WTC11 (cell line): ENCODE measurements at places on chromosomes 6 and 20. TPM values are rescaled to one million over a fixed set of nuclear protein-coding genes. Genes with fewer than 3 reads are reported as not detected.

GRCh38 chr6:45808917-45809316 is 206.7 kb downstream of the CLIC5 start:
- no peaks in the 10 kb centered on the region for H3K36me3 ChIP-seq
- H3K27ac ChIP-seq = no peak overlapping the region
- no peak for DNase-seq

GRCh38 chr6:139881728-139882211 is 507.3 kb upstream of the CITED2 start:
- peaks cover 62% of the 10 kb centered on the region for H3K4me1 ChIP-seq
- H3K36me3 ChIP-seq = no peaks in the 10 kb centered on the region
- H3K4me3 ChIP-seq = peak overlapping the region; percentile 28; the same call in 1 of the 2 replicates
- peak; percentile 22 for DNase-seq
- H3K27me3 ChIP-seq = no peaks in the 10 kb centered on the region

BPIFB1 gene
- 0.09 to 0.11 TPM in 2 of 3 replicates, not detected in the other for total RNA-seq

GRCh38 chr6:100923481-100924165 is 42.5 kb upstream of the ASCC3 start:
- H3K36me3 ChIP-seq = no peaks in the 10 kb centered on the region
- H3K27me3 ChIP-seq = no peaks in the 10 kb centered on the region
- H3K4me1 ChIP-seq = peaks cover 6% of the 10 kb centered on the region; the same call in 1 of the 2 replicates

GRCh38 chr6:30311101-30311500 is 15.6 kb upstream of the TRIM39 start:
- peaks cover 16% of the 10 kb centered on the region for H3K4me1 ChIP-seq
- no peak for DNase-seq
- peaks cover 58% of the 10 kb centered on the region for H3K36me3 ChIP-seq
- no peak overlapping the region for H3K27ac ChIP-seq

CCDC170 gene
- total RNA-seq = 0.25 to 0.57 TPM (median 0.26 TPM) in 3 replicates

GRCh38 chr6:157434349-157435033 is 53.5 kb downstream of the ZDHHC14 start:
- H3K4me1 ChIP-seq = peaks cover 67% of the 10 kb centered on the region
- H3K36me3 ChIP-seq = no peaks in the 10 kb centered on the region
- no peak overlapping the region for H3K4me3 ChIP-seq

FRMD1 gene
- total RNA-seq = 0.57 to 0.98 TPM (median 0.69 TPM) in 3 replicates

GRCh38 chr6:92762443-92763273 is 656.7 kb downstream of the EPHA7 start:
- H3K4me1 ChIP-seq = peaks cover 35% of the 10 kb centered on the region
- H3K4me3 ChIP-seq = no peak overlapping the region
- DNase-seq = no peak

DNA sequence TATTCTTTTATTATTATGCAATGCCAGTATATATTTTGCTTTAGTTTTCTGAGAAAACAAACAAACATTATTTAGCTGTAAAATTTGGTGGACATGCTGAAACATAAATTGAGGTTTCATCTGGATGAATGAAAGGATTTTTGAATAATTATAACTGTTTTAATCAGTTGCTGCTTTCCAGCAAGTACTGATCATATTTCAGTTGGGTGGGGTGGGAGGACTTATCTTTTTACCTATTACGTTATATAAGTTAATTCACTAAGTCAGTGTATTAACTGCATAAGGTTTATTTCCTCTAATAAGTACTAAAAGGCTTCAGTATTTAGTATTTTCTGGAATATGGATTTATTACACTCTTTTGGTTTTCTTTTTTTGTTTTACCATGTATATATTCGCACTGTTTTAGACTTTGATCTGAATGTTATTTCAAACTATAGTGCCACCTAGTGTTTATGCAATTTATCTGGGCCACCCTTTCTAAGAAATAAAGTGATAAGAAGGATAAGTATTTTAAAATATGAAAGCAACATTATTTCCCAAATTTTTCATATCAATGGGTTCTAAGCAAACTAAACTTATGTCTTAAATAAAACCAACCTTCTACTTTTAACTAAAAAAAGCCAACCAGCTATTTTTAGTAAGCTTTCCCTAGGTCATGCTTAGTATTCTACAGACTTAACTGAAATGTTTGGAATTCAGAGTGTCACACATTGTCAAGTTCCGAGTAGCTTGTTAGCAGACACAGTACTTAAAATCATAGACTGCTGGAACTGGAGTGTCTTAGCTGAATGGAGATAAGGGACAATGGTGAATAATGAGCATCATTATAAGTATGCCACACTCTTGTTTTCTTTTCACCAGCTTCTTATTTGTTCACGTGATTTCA is 105.4 kb upstream of the MCHR2 start:
- H3K4me1 ChIP-seq = peaks cover 4% of the 10 kb centered on the region
- no peak overlapping the region for H3K4me3 ChIP-seq
- no peak for DNase-seq
- H3K27me3 ChIP-seq = no peaks in the 10 kb centered on the region
- no peaks in the 10 kb centered on the region for H3K36me3 ChIP-seq

- no peak overlapping the region for H3K4me3 ChIP-seq
- peak overlapping the region; percentile 97; the same call in 1 of the 2 replicates for H3K27ac ChIP-seq
- no peaks in the 10 kb centered on the region for H3K36me3 ChIP-seq
Observed at GRCh38 chr6:133683606-133684005, 205.3 kb upstream of the TCF21 start.

EYA4 gene
- total RNA-seq = 0.14 to 0.32 TPM (median 0.24 TPM) in 3 replicates

- H3K27me3 ChIP-seq = no peaks in the 10 kb centered on the region
- H3K27ac ChIP-seq = peak overlapping the region; percentile 51
- peak overlapping the region; percentile 86 for H3K4me3 ChIP-seq
- peak; percentile 67 for DNase-seq
- peaks cover 14% of the 10 kb centered on the region for H3K36me3 ChIP-seq
Observed at GRCh38 chr20:36574366-36575135, 1.2 kb downstream of the TGIF2 start.

GRCh38 chr6:42618686-42619085 is 54.9 kb downstream of the UBR2 start:
- peak overlapping the region; percentile 72; the same call in 1 of the 2 replicates for H3K27ac ChIP-seq
- no peak overlapping the region; the same call in 1 of the 2 replicates for H3K4me3 ChIP-seq
- H3K36me3 ChIP-seq = peaks cover 8% of the 10 kb centered on the region; the same call in 1 of the 2 replicates
- H3K4me1 ChIP-seq = peaks cover 19% of the 10 kb centered on the region
- H3K27me3 ChIP-seq = no peaks in the 10 kb centered on the region

GRCh38 chr6:154218301-154218700 is 138.3 kb downstream of the IPCEF1 start:
- no peak overlapping the region for H3K4me3 ChIP-seq
- H3K36me3 ChIP-seq = no peaks in the 10 kb centered on the region
- DNase-seq = no peak
- H3K27me3 ChIP-seq = no peaks in the 10 kb centered on the region
- peaks cover 14% of the 10 kb centered on the region for H3K4me1 ChIP-seq

- no peak for DNase-seq
- H3K4me3 ChIP-seq = no peak overlapping the region
- no peaks in the 10 kb centered on the region for H3K36me3 ChIP-seq
- no peak overlapping the region for H3K27ac ChIP-seq
- peaks cover 10% of the 10 kb centered on the region for H3K4me1 ChIP-seq
Observed at GRCh38 chr6:51570168-51570921, 517.1 kb downstream of the PKHD1 start.

DNA sequence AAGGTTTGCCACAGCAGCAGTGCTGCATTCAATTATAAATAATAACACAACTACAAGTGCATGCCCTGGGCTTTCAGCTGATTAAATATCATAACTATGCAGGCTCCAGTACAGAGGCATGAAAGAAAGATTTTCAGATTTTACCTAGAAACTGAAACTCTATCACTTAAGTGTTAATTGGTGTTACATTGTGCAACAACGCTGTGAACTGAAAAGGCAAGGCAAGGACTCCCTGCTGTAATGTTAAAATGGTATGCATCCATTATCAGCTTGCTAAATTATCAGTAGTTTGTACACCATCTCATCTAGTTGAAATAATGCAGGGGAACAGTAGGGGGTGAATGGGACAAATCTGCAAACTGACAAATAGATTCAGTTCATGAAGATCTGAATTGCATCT is 976.7 kb upstream of the MANEA start:
- no peak for DNase-seq
- no peak overlapping the region for H3K27ac ChIP-seq
- H3K36me3 ChIP-seq = peaks cover 29% of the 10 kb centered on the region

DNA sequence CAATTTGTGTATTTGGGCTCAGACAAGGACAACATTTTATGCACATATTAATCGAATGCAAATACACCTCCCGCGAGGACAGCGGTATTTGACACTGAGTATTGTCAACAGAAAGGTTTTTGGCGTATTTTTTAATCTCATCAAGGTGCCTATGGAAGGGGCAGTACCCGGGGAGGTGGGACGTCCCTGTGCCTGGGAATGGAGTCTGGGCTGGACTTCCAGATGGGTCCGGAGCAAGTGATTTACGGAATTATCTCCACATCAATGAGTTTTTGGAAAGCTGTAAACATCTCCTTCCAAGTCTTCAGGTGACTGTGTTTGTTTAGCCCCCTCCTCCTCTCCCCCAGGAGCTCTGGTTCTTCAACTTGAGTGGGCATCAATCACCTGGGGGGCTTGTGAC is 39.8 kb downstream of the PRR18 start:
- peaks cover 73% of the 10 kb centered on the region for H3K27me3 ChIP-seq
- H3K27ac ChIP-seq = no peak overlapping the region
- H3K4me3 ChIP-seq = peak overlapping the region; percentile 1; the same call in 1 of the 2 replicates

- H3K4me3 ChIP-seq = no peak overlapping the region
- no peaks in the 10 kb centered on the region for H3K36me3 ChIP-seq
Observed at GRCh38 chr6:34178357-34179105, 32.6 kb upstream of the GRM4 start.

DNA sequence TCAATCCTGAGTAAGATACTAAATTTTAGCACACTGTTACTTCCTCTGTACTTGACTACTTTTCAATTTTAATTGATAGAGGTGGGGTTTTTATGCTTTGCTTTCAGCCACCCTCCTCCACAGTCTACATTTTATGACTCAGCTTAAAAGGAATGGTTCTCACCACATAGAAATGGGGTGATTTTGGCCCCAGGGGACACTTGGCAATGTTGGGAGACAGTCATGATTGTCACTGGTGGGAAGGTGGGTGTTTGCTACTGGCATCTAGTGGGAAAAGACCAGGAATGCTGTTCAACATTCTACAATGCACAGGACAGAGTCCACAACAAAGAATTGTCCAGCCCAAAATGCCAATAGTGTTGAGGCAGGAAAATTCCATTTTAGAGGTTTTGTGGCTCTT is 71.3 kb downstream of the PCSK2 start:
- no peak overlapping the region for H3K4me3 ChIP-seq
- H3K27ac ChIP-seq = no peak overlapping the region
- H3K27me3 ChIP-seq = no peaks in the 10 kb centered on the region
- H3K4me1 ChIP-seq = no peaks in the 10 kb centered on the region
- no peak for DNase-seq

GRCh38 chr6:158077676-158078075 is 90.4 kb downstream of the SERAC1 start:
- no peak for DNase-seq
- H3K4me1 ChIP-seq = no peaks in the 10 kb centered on the region
- no peaks in the 10 kb centered on the region for H3K27me3 ChIP-seq

DNA sequence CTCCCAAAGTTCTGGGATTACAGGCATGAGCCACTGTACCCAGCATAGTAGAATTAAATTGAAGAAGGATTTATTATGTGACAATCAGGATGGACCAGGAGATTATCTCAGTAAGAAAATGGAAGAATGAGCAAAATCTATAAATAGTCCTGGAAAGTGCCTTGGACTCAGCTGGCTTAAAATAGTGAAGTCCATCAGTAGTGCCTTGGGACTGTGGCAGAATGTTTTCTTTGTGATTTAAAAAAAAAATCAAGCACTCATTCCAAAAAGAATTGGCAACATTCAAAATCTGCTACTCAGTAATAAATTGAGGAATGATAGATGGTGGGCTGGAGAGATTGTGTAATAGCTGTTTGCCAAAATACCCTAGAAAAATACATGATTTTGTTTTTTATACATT is 37.0 kb upstream of the MAS1 start:
- H3K27me3 ChIP-seq = no peaks in the 10 kb centered on the region
- H3K4me3 ChIP-seq = no peak overlapping the region
- no peak overlapping the region for H3K27ac ChIP-seq
- no peak for DNase-seq

GRCh38 chr6:52388790-52389189 is 26.8 kb downstream of the PAQR8 start:
- H3K36me3 ChIP-seq = peaks cover 20% of the 10 kb centered on the region
- H3K4me1 ChIP-seq = no peaks in the 10 kb centered on the region
- no peak overlapping the region for H3K27ac ChIP-seq
- DNase-seq = no peak
